ENCODE measurements at places on chromosomes 2 and 18. TPM values are rescaled to one million over a fixed set of nuclear protein-coding genes. Genes with fewer than 3 reads are reported as not detected.

DNA sequence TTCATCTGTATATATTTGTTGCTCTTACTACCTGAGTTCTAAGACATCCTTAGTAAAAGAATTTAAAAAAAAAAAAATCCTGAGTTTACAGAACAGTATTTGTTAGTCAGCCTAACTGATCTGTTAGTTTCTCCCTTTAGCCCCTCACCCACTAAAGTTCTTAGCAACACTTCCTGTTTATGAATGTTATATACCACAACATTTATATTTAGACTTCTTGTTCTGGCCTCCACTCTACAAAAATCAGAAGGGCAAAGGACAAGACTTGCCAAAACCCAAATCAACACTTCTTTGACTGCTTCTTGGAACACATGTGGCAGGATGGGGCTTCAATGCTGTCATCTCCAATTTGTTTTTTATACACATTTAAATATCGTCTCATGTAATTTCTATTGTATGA, 71.1 kb downstream of the MGAT5 start:
- no peak for DNase-seq

GRCh38 chr2:175626796-175627195, 375.3 kb downstream of the LNPK start:
- no peak for DNase-seq

DNA sequence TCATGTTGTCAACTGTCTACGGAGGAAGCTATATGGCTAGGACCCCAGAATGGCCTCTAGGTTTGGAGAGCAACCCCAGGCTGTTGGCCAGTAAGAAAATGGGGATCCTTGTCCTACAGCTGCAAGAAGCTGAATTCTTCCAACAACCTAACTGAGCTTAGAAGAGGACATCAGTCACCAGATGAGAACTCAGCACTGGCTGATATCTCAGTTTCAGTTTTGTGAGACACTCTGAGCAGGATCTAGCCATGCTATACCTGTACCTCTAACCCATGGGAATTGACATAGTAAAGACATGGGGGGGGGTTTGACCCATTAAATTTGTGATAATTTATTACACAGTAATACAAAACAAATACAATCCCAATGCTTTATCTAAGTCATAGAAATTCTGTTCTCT, 312.5 kb downstream of the ERBB4 start:
- no peak for DNase-seq

GRCh38 chr18:3450012-3450798, at the start of gene TGIF1:
Gene TGIF1 (plus strand): TSS chr18:3450172. CDS start chr18:3450490, 318 bp downstream.
- DNase-seq: peak; percentile 93

GRCh38 chr18:24914685-24915084, 437.3 kb downstream of the ZNF521 start:
- no peak for DNase-seq

DNA sequence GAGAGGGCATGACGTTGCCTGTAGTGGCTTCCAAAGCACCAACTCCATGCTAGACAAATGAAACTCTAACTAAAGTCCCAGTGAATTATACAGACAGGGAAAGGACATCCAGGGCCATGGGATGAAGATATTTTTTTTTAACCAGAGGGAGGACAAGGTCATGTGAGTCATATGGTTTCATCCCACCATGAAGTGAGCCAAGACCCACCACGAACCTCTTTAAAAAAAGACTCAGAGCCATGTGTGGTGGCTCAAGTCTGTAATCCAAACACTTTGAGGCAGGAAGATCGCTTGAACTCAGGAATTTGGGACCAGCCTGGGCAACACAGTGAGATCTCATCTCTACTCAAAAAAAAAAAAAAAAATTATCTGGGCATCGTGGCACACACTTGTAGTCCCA, 115.2 kb downstream of the LIPG start:
- DNase-seq: no peak

GRCh38 chr2:202149936-202150335, 76.9 kb downstream of the KIAA2012 start:
- no peak for DNase-seq

DNA sequence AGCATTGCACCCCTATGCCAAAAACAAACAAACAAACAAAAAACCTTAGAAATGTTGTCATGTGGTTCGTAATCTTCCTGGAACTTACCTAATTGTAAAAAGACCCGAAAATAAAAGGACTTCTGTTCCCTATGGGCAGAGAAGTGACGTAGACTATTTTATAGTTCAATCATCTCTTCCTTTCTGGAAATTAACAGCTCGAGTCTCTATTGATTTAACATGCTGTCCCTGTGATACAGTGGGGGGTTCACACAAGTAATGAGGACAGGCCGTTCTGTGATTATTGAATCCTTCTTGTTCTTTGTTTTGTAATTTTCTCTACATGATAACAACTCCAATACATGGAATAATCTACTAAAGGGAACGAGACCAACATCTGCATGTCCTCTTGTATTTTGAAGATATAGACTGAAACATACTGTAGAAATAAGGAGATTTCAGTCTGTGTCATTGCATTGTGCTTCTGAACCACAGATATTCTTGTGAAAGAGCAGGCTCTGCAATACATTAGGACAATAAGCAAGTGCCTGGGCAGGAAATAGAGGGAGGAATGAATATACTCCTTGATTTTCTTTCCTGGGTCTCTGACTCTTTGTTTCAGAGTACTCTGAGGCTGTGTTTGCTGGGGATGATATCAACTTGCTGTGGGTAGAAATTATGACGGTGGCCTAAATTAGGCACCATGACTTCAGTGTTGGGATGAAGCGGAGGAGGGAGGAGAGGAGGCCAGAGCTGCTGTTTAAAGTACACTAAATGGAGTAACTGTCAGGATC, 65.7 kb upstream of the PPM1B start:
- no peak for DNase-seq

DNA sequence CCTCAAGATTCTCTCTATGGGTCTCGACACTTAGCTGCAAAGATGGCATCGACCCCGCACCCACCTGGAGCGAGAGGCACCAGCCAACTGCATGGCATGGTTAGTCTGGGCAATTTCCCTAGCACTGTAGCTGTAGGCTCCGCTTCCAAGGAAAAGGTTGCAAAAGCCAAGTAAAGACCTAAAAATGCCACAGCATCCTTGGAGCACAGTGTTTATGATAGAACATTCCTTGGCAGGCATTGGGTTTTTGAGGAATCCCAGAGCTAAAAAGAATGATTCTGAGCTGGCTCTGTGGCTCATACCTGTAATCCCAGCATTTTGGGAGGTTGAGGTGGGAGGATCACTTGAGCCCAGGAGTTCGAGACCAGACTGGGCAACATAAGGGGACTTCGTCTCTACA, 22.9 kb downstream of the QPCT start:
- DNase-seq: no peak

- no peak for DNase-seq
Measured at GRCh38 chr2:12119841-12120240, 373.4 kb downstream of the LPIN1 start.

- DNase-seq: peak; percentile 46
Measured at GRCh38 chr2:109348671-109349502, 219.9 kb downstream of the SH3RF3 start.

- DNase-seq: no peak
Measured at GRCh38 chr2:210195101-210195852, 24.1 kb upstream of the KANSL1L start.

GRCh38 chr2:150733051-150733618, 245.7 kb upstream of the RND3 start:
- DNase-seq: no peak

- DNase-seq: no peak
Measured at GRCh38 chr2:55720417-55720816, 26.8 kb upstream of the PNPT1 start.

GRCh38 chr18:10274301-10274700, 180.1 kb upstream of the APCDD1 start:
- no peak for DNase-seq

- DNase-seq: no peak
Measured at GRCh38 chr2:120236316-120236715, 13.1 kb upstream of the TMEM185B start.

GRCh38 chr2:219831957-219832356, 204.5 kb downstream of the SLC4A3 start:
- DNase-seq: peak; percentile 48

The SLC11A1 gene
- 22.1 TPM for total RNA-seq

The PIEZO2 gene
- total RNA-seq: 3.0 TPM

The ALPP gene
- total RNA-seq: not detected

The SLC9A4 gene
- total RNA-seq: not detected

The GRP gene
- total RNA-seq: not detected

The SNTG2 gene
- 2.4 TPM for total RNA-seq

The SGPP2 gene
- 13.0 TPM for total RNA-seq

Data from right atrium auricular region (tissue), 2 donors.